ENCODE measurements at places on chromosomes 6 and 20.

GRCh38 chr6:79842376-79843040 lies 104.8 kb downstream of the ELOVL4 start:
- DNase-seq = no peak

- no peak for DNase-seq
Measured at GRCh38 chr6:82030761-82031503, 216.6 kb downstream of the IBTK start.

- DNase-seq = no peak
Measured at GRCh38 chr6:1346101-1346500, 34.2 kb downstream of the FOXQ1 start.

- DNase-seq = no peak
Measured at GRCh38 chr20:58880994-58881752, 28.7 kb downstream of the GNAS start.

DNA sequence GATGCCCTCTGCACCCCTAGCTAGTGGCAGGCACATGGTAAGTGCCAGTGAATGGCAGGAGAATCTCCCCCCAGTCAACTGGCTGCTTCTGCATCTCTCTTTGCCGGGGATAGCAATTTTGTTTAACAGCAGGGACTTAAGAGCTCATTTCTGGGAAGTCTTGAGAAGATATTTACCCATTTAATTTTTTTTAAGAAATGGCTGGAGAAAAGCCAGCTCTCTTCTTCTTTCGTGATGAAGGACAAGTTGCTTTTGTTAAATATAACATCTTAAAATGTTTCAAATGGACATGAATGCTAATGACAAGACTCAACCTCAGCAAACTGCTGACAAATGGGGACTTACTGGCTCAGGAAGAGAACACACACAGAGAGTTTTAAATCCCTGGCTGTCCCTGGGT lies 55.0 kb upstream of the IYD start:
- no peak for DNase-seq

DNA sequence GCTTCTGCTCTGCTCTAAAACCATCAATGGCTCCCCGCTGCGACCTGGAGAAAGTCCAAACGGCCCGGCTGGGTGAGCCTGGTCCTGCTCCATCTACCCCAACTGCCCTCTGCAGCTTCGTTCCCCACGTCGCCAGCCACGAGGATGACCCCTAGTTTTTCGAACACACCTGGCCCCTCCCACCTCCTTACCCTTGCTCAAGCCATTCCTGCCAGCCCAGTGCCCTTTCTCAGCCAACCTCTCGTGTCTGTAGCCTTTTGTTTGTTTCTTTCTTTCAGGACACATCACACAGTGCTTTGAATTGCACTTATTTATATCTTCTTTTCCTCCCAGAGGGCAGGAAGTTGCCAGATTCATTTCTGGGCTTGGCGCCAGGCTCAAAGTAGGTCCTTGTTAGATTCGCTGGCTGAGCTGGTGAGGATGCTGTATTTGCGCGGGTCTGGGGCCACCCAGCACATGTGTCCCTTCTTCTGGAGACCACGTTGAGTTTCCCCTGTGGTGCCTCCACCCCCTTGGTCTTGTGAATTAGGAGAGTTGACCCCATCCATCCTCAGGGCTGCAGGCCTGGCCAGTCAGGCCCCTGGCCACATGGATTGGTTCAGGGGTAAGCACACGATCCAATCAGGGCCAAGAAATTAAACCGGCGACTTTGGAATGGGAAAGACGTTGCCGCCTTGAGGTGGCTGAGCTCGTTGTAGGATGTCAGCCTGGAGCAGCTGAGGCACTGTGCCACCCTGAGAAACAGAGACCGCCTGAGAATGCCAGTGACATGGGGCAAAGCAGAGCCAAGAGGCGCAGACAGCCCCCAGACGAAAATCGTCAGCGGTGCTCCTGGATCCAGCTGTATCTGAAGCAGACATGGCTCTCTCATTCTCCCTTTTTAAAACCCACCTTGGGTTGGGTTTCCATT lies 156.0 kb downstream of the CEBPB start:
- peak; percentile 74 for DNase-seq

DNA sequence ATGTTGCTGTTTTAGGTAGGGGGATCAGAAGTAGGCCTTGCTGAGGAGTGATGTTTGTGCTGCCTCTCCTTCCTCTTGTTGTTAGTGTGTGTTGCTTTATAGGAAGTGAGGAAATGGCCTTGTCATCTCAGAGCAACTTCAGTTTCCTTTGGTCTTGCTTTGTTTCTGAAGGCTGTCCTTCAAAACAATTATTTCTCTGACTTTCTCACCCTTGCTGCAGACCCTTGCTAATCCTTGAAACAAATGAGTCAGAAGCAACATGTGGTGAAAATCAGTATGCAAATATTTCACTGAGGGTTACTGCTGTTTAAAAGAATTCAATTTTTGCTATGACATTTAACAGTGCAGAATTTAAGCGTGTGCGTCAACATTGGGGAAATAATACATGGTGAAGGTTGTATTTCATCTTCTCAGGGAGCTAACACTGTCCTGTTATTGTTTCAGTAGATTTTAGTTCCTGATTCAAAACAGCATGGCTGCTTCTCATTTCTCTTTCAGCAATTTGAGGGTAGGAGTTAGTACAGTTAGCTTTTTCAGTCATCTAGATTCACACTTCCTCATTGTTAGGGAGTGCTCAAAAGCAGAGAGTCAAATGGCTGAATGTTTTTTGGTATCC lies 13.8 kb downstream of the RNF144B start:
- no peak for DNase-seq

DNA sequence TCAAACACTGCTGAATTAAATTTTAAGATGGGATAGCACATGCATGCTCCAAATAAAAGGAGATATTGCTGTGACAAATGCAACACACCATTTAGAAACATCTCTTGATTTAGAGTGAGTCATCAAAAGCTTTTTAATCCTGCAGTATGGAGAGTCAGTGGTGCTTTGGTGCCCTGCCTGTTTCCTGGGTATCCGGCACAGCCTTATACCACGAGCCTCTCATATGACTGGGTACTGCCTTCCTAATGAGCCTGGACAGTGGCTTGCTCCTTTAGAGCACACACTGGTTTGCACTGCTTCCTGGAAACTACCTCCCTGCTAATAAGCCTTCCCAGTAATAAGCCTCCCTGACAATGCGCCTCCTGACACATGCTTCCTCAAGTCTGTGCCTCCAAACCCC lies 65.3 kb upstream of the KCNK16 start:
- DNase-seq = no peak

- DNase-seq = no peak
Measured at GRCh38 chr6:16033214-16033613, 95.7 kb upstream of the MYLIP start.
